Mesothelial cell of epicardium (in vitro differentiated cells): ENCODE measurements at places on chromosomes 5 and 9. TPM values are rescaled to one million over a fixed set of nuclear protein-coding genes. Genes with fewer than 3 reads are reported as not detected.

- peaks cover 3% of the 10 kb centered on the region for H3K36me3 ChIP-seq
- DNase-seq, result no peak
- H3K27ac ChIP-seq, result no peak overlapping the region
- no peaks in the 10 kb centered on the region for H3K27me3 ChIP-seq
- no peaks in the 10 kb centered on the region for H3K4me1 ChIP-seq
Measured at GRCh38 chr9:93306081-93306480, 122.1 kb downstream of the WNK2 start.

- peak overlapping the region; percentile 100 for H3K27ac ChIP-seq
- peaks cover 32% of the 10 kb centered on the region for H3K4me1 ChIP-seq
- no peaks in the 10 kb centered on the region for H3K27me3 ChIP-seq
- DNase-seq, result no peak
- H3K36me3 ChIP-seq, result peaks cover 3% of the 10 kb centered on the region
- peak overlapping the region; percentile 94 for H3K4me3 ChIP-seq
Measured at GRCh38 chr5:148382961-148383360, 797 bp upstream of the FBXO38 start.

DNA sequence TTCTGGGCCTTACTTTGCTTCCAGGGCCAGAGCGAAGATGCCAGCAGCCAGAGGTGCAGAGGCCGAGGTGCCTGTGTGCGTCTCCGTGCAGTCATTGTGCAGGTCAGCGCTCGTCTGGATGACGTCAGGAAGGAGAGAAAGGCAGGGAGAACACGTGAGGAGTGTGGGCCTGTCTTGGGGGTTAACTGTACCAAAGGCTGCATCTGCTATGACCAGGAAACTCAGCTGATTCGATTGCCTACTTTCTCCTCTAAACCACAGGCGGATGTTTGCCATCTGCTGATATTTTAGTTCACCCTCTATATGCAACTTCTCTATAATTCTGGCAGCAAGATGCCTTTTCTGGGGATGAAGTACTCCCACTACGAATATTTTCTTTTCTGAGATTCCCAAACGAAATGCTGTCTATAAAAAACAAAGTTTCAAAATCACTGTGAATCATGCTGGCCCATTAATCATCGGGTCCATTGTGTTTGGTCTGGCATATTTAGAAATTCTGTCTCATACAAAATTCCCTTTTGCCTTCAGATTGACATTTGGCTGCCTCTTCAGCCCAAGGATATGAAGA is 24.8 kb downstream of the PCSK1 start:
- no peak overlapping the region for H3K4me3 ChIP-seq
- DNase-seq, result no peak
- peaks cover 5% of the 10 kb centered on the region for H3K27me3 ChIP-seq
- no peak overlapping the region for H3K27ac ChIP-seq
- H3K36me3 ChIP-seq, result no peaks in the 10 kb centered on the region

GRCh38 chr5:158434749-158435148 is 575.8 kb upstream of the CLINT1 start:
- DNase-seq, result no peak
- no peaks in the 10 kb centered on the region for H3K36me3 ChIP-seq
- H3K4me3 ChIP-seq, result no peak overlapping the region
- H3K27ac ChIP-seq, result no peak overlapping the region

DNA sequence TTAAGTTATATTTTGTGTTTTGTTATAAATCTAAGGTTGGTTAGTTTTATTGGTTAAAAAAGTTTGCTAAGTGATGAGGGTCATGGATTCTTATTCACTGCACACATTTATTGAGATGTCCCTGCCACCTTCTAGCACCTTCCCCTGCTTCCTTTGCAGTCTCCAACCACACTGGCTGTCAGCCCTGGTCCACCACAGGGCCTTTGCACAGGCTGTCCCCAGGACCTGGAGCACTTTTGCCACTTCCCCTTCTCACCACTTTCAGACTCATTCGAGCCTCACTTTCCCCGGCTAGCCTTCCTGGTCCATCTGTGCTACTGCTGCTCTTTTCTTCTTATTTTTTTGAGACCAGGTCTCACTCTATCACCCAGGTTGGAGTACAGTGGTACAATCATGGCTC is 45.3 kb downstream of the ARHGAP26 start:
- no peak for DNase-seq
- H3K27ac ChIP-seq, result no peak overlapping the region
- no peaks in the 10 kb centered on the region for H3K27me3 ChIP-seq
- H3K4me1 ChIP-seq, result peaks cover 13% of the 10 kb centered on the region
- H3K36me3 ChIP-seq, result no peaks in the 10 kb centered on the region

Gene C5orf58
- not detected in 3 replicates for total RNA-seq

DNA sequence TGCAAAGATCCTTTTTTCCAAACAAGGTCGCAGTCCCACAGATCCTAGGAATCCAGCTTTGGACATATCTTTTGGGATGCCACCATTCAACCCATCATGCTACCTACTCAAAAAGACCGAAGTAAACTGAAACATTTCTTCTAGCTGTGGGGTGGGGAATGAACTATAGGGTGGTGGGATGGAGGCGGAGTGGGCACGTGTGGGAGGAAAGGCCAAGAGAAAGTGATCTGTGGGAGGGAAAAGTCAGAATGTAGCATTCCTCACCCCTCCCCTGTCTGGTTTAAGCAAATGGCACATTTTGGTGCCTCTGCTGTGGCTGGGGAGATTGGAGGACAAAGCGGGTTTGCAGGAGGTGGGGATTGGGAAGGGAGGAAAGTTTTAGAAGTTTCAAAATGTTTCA is 59.2 kb upstream of the IL17B start:
- no peak overlapping the region for H3K4me3 ChIP-seq
- no peak overlapping the region for H3K27ac ChIP-seq
- H3K27me3 ChIP-seq, result no peaks in the 10 kb centered on the region
- H3K4me1 ChIP-seq, result peaks cover 22% of the 10 kb centered on the region

DNA sequence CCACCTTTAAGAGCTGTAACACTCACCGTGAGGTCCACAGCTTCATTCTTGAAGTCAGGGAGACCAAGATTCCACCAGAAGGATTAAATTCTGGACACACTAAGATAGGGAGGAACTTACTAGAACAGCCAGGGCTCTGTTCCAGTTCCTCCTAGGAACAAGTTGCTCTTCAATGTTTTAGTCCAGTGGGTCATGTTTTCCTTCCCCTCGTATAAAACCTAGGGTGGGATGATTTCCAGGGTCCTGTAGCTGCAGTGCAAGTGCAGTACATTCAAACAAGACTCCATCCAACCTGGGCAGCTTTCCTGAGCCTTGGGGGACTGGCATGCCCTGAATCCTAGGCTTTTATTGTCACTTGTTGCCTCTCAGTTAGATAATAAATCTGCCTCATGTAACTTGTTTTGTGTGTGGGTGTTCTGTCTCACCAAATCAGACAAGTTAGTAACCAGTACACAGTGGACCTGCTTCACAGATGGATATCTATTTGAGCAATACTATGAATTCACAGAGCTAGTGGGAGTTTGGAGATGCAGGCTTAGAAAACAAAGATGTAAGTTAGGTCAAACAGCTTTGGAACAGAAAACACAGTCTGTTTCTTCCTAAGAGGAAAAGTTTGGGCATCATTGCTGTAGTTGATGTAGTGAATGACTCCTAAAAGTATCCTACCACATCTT is 405.6 kb downstream of the GABRG2 start:
- no peak overlapping the region for H3K27ac ChIP-seq
- no peak for DNase-seq
- no peak overlapping the region for H3K4me3 ChIP-seq
- no peaks in the 10 kb centered on the region for H3K36me3 ChIP-seq
- H3K4me1 ChIP-seq, result no peaks in the 10 kb centered on the region

GRCh38 chr9:137053944-137054931 is at the start of gene ENTPD2:
Gene ENTPD2, minus strand, starts transcription at chr9:137054061. Its CDS starts 64 bp downstream, at chr9:137053997.
- peaks cover 8% of the 10 kb centered on the region for H3K4me1 ChIP-seq
- no peak for DNase-seq
- peak within 1 kb of the TSS; percentile 31 for H3K4me3 ChIP-seq
- H3K27ac ChIP-seq, result no peak within 1 kb of the TSS
- H3K27me3 ChIP-seq, result peaks cover 86% of the 10 kb centered on the region

DNA sequence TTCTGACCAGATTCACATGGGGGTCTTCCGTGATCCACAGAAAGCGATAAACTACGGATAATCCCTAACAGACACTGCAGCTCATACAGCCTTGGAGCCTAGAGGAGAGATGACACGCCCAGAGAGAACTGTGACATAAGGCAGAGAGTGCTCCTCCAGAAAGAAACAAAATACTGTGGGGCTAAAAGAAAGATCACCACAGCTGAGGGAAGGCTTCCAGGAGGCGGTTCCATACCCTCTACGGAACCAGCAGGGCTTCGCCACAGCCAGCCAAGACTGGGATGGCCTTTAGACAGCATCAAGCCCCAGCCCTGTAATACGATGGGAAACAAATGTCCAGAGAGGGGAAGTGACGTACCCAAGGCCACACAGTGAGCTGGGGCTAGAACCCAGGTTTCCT is 19.3 kb downstream of the GPX3 start:
- H3K4me3 ChIP-seq, result no peak overlapping the region
- H3K27ac ChIP-seq, result no peak overlapping the region
- H3K4me1 ChIP-seq, result no peaks in the 10 kb centered on the region
- no peaks in the 10 kb centered on the region for H3K27me3 ChIP-seq

GRCh38 chr9:19516348-19516747 is 107.5 kb downstream of the ACER2 start:
- no peaks in the 10 kb centered on the region for H3K36me3 ChIP-seq
- H3K27me3 ChIP-seq, result peaks cover 11% of the 10 kb centered on the region

DNA sequence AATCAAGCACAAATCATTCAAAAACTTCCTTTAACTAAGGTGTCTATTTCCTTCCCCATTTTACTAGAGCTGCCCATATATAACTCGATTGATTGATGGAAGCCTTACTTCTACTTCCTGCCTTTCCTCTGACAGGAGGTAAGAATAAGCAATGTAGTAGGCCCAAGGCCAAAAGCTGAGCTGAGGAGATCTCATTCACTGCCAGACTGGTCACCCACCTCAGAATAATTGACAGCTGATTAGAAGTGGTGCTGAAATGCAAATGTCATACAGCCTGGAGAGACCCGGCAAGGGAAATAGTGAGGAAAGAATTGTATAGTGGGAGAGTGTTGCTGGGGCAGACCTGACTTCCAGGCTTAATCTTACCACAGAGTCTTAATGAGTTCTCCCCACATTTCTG is 239.9 kb downstream of the SAXO1 start:
- no peaks in the 10 kb centered on the region for H3K27me3 ChIP-seq
- H3K4me3 ChIP-seq, result no peak overlapping the region
- DNase-seq, result no peak
- no peak overlapping the region for H3K27ac ChIP-seq
- H3K4me1 ChIP-seq, result peaks cover 26% of the 10 kb centered on the region

DNA sequence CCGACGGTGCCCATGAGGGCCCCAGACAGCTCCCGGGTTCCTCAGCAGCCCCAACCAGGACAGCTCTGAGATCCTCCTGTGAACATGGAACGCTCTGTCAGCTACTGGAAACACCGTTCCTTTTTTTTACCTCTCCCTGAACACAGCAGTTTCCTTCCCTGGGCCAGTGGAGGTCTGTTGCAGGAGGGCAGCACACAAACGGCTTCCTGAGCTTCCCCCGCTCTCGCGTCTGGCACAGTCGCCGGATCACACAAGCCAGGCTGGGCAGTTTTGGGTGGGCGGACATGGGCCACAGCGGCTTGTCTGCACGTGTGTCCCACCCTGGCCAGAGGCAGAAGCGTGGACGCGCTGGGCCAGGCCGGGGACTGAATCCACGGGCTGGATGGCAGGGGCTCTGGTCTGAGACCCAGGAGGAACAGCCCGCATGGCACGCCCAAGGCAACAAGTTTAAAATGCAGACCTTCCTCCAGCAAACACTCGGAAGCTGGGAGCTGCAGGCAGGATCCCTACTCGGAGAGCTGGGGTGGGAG is 106.8 kb upstream of the SARDH start:
- peaks cover 41% of the 10 kb centered on the region for H3K4me1 ChIP-seq
- H3K4me3 ChIP-seq, result no peak overlapping the region
- peak overlapping the region; percentile 89 for H3K27ac ChIP-seq
- no peak for DNase-seq
- no peaks in the 10 kb centered on the region for H3K36me3 ChIP-seq

Gene IFNA21
- not detected in 3 replicates for total RNA-seq

DNA sequence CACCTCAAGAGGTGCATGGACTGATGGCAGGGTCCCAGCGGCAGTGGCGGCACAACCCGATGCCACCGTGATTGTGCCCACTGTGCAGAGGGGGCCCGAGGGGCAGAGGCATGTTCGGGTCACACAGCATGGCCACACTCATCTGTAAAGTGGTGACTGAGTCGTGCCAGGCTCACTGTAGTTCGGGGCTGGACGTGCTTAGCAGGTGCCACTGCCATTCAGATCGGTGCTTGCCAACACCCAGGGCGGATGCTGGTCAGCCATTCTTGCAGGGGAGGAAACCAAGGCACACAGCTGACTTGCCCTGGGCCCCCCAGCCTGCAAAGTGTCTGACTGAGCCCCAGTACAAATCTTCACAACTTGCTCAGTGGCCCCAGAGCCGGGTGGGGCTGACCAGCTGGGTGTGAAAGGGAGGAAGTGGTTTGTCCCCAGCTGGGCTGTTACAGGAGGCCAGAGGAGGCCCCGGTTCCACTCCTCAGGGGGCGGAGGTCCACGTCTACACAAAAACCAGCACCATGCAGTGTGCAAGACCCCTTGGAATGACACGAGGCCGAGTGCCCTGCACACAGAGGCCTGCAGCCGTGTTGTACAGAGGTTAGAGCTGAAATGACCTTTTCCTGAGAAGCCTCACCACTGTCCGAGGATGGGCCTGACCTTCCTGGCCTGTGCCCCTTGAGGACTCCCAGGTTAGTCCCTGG is 17.9 kb downstream of the FGD3 start:
- no peak overlapping the region for H3K4me3 ChIP-seq
- peaks cover 10% of the 10 kb centered on the region for H3K4me1 ChIP-seq
- H3K27ac ChIP-seq, result no peak overlapping the region
- no peaks in the 10 kb centered on the region for H3K36me3 ChIP-seq
- H3K27me3 ChIP-seq, result no peaks in the 10 kb centered on the region

Gene CCDC152
- total RNA-seq, result not detected in 3 replicates

Gene CEL
- 4.3 to 5.0 TPM (median 4.6 TPM) in 3 replicates for total RNA-seq

DNA sequence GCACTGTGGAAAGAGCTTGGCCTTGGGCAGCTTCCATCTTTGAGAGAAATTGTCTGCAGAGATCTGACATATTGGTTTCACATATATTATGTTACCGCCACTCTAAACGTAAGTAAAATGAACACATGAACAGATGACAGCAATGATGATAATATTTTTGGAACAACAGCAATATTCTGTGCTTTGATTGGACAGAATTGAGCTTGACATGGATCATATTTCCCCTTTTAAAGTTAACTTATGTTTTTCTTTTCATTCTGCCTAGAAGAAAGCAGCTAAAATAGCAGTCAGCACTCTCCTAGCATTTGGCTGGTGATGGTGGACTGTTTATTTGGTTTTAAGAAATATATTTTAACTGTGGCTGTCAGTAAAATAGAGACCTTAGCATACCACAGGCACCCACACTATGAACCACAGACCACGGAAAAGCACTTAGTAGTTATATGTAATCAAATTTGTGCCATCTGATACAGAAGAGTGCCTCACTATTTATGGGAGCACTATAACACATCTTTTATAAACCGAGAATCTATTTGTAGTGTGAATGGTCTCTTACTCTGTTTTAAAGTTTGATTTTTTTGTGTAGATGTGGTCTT is 1.8 kb upstream of the CFAP95 start:
- DNase-seq, result no peak
- H3K36me3 ChIP-seq, result no peaks in the 10 kb centered on the region
- no peak overlapping the region for H3K27ac ChIP-seq
- H3K27me3 ChIP-seq, result peaks cover 59% of the 10 kb centered on the region
- H3K4me1 ChIP-seq, result peaks cover 21% of the 10 kb centered on the region

Gene F2RL1
- 5.7 to 6.6 TPM (median 6.6 TPM) in 3 replicates for total RNA-seq
